ENCODE measurements at places on chromosomes 16 and 17. TPM values are rescaled to one million over a fixed set of nuclear protein-coding genes. Genes with fewer than 3 reads are reported as not detected.

Gene GGNBP2
- 50.7 TPM for total RNA-seq

Gene CCL4
- total RNA-seq = 0.38 TPM

Gene MVD
- 105 TPM for total RNA-seq

Gene FBXO31
- total RNA-seq = 20.8 TPM

Gene KRT33A
- not detected for total RNA-seq

Gene PLK1
- 2.6 TPM for total RNA-seq

Gene SLC39A11
- 27.3 TPM for total RNA-seq

Gene KRT28
- total RNA-seq = not detected

Gene ATP2A1
- total RNA-seq = 3.2 TPM

Gene ZMYND15
- 0.78 TPM for total RNA-seq

Gene C16orf86
- 1.9 TPM for total RNA-seq

- no peak for ATAC-seq
Observed at GRCh38 chr17:72693956-72694355, 398.5 kb downstream of the SLC39A11 start.

GRCh38 chr16:14291286-14291685 is 220.2 kb downstream of the MRTFB start:
- no peak for ATAC-seq

DNA sequence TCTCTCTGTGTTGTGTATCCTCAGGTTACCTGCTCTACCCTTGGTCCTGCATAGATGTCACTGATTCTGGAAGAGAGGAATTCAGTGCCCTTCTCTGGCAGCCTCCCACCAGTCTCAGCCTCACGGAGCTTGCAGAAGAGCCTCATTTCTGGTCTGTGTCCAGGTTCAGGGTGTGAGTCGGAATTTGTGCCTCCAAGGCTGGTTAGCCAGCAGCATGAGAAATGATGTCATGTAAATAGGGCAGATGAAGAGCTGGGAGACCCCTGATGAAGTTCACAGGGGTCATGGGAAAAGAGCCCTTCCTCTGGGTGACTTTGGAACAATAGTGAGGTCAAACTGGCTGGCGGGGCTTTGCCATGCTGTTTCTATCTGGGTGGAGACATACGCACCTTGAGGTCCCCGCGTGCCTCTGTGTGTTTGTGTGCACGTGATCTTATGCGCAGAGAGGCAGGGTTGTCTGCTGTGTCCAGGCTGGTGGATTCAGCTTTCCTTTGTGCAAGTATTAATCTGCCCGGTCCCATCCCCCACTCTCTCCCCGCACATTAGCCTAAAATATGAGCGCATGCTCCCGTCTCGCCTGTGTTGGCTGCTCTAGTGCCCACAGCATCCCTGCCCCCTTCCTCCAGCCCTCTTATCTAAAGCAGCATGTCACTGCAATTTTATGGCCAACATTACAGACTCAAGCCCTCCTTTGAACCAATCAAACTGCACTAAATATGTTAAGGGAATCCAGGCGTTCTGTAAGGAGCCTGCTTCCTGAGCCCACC is 256.3 kb upstream of the ZFHX3 start:
- ATAC-seq = peak; percentile 83

- ATAC-seq = no peak
Observed at GRCh38 chr17:31293581-31293980, 3.5 kb downstream of the OMG start.

- ATAC-seq = no peak
Observed at GRCh38 chr16:54883358-54883757, 47.3 kb upstream of the IRX5 start.

DNA sequence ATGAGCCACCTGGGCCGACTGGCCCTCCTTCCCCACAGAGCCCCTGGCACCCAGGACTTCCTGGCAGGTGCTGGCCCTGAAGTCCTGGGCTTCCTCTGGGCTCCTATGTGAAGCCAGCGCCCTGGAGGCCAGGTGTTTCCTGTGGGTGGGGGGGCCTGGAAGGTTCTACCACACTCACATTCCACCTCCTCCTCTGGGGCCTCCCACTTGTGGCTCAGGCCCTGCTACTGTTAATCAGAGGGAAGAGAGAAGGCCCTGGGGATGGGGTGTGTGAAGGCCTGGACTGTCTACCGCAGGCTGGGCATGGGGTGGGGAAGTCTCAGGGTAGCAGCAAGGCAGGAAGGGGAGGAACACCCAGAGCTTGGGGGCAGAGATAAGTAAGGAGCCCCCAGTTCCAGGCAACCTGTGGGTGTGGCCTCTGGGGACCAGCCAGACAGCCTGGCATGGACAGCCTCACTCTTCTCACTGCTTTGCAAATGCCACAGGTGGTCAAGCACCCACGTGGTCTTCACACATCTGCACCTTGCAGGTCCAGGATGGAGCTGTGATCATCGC is 111.9 kb upstream of the TNRC6C start:
- no peak for ATAC-seq

GRCh38 chr17:29674281-29674680 is 51.6 kb upstream of the CORO6 start:
- no peak for ATAC-seq

- ATAC-seq = no peak
Observed at GRCh38 chr16:79093554-79093967, 507.0 kb downstream of the MAF start.

- peak; percentile 73 for ATAC-seq
Observed at GRCh38 chr16:16027728-16028310, 78.4 kb downstream of the ABCC1 start.

DNA sequence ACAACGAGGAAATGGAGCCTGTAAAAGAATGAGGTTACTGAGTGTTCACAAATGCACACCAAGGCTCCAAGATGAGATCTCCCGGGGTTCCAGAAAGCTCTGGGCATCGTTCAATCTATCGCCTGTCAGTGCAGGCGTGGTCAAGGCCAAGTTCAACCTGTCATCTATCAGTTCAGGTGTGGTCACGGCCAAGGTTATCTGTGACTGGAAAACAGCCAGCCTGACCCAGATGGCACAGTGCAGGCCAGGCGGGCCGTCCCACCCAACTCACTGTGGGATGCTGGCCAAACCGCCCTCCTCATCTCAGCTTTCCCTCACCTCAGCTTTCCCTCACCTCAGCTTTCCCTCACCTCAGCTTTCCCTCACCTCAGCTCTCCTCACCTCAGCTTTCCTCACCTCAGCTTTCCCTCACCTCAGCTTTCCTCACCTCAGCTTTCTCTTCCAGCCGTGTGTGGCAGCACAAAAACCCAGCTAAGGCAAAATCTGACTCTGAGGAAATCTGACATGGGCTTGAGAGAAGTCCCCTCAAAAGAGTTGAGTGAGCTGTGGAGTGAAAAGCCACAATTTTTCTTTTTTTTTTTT is 2.4 kb downstream of the CHMP1A start:
- ATAC-seq = no peak

- ATAC-seq = peak; percentile 76
Observed at GRCh38 chr17:77690271-77691161, 268.0 kb upstream of the TNRC6C start.

DNA sequence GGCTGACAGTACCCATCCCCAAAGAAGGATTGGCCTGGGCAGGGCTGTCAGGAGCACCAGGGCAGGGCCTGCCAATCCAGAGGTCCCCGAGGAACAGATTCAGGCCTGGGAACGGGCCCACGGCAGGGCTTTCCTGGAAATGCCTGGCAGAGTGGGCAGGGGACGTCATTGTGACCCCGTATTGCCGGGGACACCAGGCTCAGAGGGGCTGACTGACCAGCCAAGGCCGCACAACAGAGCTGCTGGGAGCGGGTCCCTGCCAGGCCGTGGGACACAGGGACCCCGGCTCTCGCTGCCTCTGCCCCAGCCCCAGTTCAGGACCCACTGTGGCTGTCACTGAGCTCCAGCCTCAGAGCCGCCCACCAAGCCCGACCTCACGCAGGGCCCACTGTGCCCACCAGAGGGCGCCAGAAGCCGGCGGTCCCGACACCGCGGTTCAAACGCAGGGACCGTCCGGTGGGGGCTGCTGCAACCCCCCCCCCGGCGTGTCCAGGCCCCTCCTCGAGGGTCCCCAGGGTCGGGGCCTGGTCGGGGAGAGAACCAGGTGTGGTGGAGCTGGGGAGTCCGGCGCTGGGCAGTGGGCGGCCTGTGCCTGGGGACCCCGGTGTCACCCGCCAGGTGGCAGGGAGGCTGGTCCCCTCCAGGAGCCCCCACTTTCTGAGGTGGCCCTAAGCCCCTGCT is 15.2 kb upstream of the SSTR5 start:
- ATAC-seq = peak; percentile 25

GRCh38 chr17:79339321-79339720 is 264.7 kb downstream of the ENGASE start:
- ATAC-seq = no peak

GRCh38 chr17:49210158-49211029 is at the start of the genes ABI3 and GNGT2:
ABI3 (plus strand) TSS chr17:49210707; CDS start chr17:49210725, 18 bp downstream.
GNGT2 (minus strand) TSS chr17:49210574; CDS start chr17:49207422, 3,152 bp downstream.
- ATAC-seq = no peak

GRCh38 chr16:8646326-8647053 is 25.0 kb downstream of the METTL22 start:
- ATAC-seq = no peak

- no peak for ATAC-seq
Observed at GRCh38 chr16:17177959-17178905, 292.5 kb downstream of the XYLT1 start.

DNA sequence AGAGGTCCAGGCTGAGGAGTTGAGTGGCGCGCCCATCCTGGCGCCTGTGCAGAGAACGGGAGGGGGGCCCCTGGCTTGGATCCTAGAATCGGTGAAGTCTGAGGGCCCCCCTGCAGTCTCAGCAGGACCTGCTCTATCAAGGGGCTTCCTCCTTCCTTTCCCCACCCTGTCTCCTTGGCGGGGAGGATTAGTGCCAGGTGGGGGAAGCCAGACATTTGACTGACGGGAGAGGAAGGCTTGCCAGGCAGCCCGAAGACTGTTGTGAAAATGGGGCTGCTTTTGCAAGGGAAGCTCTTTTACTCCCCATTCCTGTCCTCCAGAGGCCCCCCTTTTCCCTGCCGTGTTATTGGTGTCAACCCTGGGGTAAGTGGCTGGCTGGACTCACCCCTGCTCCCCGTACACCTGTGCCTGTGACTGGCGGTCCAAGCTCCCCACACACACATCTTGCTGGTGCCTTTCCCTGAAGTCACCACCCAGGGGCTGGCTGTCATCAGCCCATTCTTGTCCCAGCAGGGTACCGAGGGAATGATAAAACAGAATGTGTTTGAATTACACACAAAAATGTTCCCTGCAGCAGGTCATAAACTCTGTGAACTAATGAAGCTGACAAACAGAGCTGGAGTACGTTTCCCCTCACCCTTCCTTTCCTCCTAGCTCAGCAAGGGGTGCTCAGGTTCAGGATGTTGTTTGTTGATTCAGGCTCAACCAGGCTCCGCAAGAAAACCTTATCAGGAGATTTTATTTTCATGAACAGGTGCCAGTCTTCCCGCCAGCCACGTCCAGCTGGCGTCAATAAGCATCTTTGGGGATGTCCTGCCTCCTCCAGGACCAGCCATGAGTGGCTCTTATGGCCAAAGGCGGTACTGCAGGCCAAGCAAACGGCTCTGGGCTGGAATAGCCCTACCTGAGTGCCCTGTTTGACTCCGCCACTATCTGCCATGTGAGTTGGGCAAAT is 4.4 kb upstream of the ARMC7 start:
- peak; percentile 22 for ATAC-seq

DNA sequence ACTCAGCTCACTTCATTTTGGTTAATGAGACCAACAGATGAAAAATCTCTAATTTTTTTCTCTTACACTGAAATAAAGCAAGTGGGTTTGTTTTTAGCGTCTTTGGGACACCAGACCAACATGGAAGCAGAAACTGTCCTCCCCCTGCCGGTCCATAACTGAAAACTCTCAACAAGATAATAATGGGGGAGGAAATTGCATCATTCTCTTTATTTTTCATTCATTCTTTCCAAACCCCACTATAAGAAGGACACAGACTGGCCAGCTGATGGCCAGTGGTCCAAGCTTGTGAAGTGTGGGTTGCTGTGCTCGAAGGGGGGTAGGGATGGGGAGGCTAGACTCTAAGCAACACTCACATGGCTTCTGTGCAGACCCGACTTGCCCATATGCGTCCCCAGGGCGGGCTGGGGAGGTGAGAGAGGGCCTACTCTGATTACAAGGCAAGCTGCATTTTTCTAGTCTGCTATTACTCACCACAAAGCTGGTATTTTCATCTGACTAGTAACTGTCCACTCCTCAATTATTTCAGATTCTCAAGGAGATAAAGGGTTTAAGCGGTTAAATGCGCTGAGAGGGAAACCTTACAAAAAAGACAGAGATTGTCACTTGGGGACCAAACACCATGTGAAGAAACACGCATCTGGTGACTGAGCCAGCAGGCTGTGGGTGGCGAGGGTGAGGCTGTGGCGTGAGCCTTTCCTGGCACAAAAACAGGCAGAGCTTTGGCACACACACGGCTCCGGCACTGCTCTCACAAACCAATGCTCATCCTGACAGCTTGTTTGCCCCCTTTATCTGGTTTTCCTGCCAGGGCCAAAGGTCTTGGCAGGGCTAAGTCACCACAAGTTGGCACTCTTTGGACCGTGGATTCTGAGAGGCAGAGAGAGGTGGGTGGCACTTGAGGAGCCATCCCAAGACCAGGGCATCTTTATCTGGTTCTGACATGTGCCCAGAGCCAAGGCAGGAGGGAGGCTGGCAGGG is 38.2 kb downstream of the MARF1 start:
- no peak for ATAC-seq

DNA sequence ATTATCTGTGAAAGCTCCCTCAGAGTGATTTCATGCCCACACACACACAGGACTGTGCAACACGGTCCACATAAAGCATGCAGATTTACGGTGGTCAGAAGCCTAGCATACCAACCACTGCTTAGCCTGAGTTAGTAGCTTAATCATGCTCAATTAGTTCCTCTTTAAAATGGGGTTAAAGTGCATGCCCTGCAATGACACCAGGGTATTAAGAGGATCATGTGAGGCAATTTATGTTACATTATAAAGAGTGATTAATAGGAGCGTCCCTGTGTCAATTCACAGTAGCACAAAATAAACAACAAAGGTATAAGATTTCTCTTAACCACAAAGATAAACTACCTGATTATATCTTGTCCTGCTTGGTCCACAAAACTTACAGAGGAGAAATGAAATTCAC is 39.8 kb downstream of the C17orf67 start:
- ATAC-seq = peak; percentile 27

DNA sequence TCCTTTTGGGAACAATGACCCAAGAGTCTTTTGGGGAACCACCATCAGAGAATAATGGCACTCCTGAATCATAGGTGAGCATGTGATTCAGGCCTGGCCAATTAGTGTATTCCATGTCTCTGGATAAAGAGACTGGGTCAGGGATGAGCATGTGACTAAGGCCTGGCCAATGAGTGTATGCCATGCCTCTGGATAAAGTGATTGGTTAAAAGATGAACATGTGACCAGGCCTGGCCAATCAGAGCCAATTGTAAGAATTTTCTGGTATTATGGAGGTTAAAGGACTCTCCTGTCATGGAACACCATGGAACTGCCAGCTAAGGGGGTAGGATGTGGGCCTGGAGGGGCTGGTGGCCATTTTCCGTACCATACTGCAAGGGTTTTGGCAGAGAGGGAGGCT is 194.3 kb downstream of the C16orf78 start:
- ATAC-seq = peak; percentile 96

Data from motor neuron (in vitro differentiated cells).